Inflammatory macrophage treated with lipopolysaccharide for 4 hours (primary cell): ENCODE measurements at places on chromosomes 6 and 20.
A peak's percentile ranks its signal among the peaks of the same experiment; 100 is the strongest.

DNA sequence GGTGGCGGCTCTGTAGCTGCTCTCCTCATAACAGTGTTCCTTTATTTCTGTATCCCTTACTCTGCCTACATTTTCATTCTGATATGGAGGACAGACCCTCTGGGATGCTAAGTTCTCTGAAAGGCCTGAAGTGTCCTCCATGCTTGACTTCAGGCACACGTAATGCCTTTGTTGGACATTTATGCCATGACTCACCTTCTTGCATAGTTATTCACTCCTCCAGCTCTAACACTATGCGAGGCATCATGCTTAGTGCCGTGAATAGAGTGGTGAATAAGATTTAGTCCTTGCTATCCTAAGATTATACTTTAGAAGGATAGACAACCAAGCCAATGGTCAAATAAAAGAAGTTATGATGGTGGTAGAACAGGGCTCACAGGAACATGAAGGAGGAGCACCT lies 760.9 kb upstream of the FLRT3 start:
- DNase-seq, result no peak

DNA sequence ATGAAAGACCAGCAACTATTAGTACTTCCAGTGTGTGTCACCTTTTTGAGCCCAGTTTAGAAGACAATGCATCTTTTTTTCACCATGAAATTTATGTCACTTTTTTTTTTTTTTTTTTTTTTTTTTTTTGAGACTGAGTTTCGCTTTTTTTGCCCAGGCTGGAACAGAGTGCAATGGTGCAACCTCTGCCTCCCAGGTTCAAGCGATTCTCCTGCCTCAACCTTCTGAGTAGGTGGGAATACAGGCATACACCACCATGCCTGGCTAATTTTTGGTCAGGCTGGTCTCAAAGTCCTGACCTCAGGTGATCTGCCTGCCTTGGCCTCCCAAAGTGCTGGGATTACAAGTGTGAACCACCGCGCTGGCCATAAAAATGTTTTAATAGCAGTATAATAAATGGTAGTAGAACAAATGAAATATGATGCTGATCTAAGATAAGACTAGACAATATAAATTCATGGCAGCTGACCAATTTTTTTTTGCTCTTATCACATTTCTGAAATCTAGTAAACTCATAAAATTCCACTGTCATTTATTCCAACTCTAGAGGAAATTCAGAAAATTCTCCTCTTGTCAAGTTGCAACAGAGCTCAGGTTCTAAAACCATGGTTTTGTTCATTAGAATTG lies 21.3 kb downstream of the NHSL1 start:
- no peak for DNase-seq

GRCh38 chr20:2307136-2307535 lies 11.3 kb downstream of the TGM3 start:
- DNase-seq, result no peak

DNA sequence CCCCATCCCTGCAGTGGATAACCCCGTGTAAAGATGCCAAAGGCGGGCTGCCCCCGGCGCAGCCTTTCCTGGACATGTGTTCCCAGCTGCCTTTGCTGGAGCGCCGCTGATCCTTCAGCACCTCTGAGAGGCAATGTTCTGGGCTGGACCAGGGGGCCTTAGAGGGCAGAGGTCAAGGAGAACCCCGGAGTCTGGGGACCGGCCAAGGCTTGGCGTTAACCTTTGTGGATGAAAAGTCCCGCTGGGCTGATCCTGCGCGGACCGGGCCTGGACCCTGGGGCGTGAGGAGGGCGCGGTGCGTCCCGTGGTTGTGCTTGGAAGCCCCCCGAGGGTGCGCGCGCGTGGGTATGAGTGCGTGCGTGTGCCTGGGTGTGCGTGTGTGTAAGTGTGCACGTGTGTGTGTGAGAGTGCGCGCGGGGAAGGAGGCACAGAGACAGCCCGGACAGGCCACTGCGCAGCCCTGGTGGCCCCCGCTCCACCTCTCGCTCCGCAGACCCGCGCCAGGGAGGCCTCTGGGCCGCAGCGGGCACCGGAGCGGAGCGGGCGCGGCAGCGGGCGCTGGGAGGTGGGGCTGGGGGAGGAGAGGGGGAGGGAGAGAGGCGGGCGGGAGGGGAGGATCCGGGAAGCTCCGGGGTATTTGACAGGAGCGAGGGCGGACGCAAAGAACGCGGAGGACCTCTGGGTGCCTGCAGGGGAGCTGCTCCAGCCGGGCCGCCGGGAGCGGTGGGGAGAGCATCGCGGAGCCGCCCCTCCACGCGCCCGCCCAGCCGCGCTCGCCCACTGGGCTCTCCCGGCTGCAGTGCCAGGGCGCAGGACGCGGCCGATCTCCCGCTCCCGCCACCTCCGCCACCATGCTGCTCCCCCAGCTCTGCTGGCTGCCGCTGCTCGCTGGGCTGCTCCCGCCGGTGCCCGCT lies at the start of gene SMOC2:
TSS of gene SMOC2 (plus strand) at position 665 of the 914 bp plus-strand sequence. CDS start at position 852, 187 bp downstream.
- DNase-seq, result no peak

GRCh38 chr6:150368762-150369161 lies at the start of gene IYD:
Gene IYD (plus strand): TSS chr6:150369012. CDS start chr6:150369032, 20 bp downstream.
- DNase-seq, result no peak

DNA sequence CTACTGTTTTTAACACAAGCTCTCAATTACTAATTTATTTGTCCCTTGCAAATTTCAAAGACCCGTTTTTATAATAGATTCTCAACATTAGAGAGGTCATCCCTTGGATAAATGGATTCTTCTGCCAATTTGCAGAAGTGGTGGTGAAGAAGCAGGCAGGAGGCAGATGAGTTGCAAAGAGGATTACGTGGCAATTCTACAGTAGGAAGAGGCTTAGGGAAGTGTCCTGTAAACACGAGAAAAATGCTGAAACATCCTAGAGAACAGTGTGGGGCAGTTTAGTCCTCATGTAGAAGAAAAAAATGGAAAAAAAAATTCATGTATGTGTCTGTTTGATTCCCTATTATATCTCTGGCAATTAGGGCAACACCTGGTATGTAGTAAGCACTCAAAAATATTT lies 87.6 kb downstream of the BMP2 start:
- peak; percentile 52 for DNase-seq

GRCh38 chr6:106536357-106536756 lies 92.9 kb downstream of the RTN4IP1 start:
- no peak for DNase-seq

DNA sequence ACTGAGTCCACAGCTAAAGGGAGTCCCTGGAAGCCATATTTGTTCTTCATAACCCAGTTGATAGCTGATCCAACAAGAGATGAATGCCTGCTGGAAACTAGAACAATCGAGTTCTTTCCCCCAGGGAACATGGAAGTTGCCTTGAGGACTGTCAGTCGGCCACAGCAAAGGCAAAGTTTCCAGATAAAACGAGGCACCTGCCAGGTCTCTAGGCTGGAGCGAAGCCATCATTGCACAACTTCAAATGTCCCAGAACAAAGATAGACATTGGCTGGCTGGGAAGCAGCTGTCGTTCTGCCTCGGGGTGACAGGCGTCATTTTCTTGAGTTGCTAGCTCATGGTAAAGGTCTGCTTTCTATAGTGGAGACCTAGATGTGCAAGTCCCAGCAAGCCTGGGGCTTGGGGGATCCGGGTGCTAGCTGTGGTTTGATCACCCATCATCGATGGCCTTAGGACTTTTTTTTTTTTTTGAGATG lies 184.4 kb upstream of the ZNF217 start:
- no peak for DNase-seq

DNA sequence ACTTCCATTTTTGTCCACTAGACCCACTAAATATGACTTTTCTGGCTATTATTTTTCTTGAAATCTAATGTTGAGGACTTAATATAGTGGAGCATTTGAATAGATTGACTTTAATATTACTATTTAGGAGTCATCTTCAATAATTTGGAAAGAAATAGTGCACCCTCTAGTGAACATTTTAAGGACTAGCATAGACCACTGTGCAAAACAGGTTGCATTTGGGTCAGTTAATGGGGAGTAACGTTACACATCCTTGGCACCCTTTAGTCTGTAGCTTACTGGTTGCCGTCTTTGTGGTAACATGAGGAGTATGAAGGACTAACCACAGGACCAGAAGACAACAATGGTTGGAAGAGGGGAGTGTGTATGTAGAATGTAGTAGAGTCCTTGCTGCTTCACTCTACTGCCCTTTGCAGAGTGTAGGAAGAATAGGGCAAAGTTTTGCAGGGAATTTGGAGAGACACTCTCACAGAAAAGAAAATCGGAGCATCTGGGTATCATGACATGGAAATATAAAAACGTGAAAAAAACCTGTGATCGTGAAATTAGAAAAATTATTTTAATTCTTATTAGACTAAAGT lies 25.2 kb downstream of the RFPL4B start:
- no peak for DNase-seq

DNA sequence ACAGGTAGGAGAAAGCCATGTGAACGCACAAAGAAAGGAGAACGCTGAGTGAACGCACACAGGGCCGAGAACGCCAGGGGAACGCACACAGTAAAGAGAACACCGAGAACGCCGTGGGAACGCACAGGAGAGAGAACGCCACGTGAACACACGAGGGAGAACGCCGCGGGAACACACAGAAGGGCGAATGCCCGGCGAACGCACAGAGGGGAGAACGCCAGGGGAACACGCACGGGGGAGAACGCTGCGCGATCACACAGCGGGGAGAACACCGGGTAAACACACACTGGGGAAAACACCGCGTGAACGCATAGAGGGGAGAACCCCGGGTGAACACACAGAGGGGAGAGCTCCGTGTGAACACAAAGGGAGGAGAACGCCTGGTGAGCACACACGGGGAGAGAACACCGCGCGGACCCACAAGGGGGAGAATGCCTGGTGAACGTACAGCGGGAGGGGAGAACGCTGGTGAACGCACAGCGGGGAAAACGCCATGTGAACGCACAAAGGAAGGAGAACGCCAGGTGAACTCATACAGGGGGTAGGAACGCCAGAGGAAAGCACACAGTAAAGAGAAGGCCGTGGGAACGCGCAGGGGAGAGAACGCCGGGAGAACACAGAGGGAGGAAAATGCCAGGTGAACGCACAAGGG lies 55.3 kb downstream of the RNASET2 start:
- DNase-seq, result no peak
